ENCODE measurements at places on chromosomes 5 and 9.

DNA sequence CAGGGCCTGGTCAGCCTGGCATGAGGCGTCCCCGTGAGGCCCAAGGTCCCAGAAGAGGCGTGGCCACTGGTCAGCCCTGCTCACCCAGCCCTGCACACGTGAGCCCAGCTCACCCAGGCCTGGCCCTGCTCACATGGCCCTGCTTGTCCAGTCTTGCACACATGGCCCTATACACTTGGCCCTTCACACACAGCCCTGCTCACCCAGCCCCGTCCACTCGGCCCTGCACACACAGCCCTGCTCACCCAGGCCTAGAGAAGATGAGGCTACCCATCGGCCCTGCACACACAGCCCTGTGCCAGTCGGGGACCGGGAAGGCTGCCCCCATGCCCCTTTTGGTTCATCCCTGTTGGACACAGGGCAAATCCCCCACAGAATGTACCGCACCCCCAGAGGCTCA is 28.4 kb downstream of the ZDHHC11B start:
- no peak for DNase-seq

DNA sequence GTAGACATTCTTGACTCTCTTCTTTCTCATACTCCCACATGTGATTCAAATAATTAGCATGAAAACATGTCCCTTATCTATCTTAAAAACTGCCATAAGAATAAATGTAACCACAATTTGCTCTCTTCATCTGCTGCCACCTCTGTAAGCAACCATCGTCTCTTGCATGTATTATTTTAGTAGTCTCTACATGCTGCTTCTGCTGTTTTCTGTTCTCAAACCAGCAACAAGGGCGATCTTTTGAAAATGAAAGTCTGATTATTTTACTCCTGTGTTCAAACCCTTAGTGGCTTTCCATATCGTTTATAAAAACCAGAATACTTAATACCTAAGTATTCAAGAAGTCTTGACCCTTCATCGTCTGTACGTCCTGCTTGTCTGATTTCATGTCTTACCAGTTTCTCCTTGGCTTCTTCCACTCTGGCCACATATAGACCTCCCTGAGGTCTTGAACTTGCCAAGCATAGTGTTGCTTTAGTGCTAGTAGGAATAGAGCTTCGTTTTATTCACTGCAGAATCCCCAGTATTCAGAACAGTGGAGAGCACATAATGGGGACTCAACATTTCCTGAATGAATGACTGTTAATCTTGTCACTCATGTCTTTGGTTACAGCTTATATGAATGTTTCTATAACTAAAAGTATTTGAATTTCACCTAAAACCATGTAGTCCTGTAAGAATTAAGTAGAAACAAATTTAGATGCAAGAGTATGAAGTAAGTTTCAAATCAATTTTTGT is 10.6 kb downstream of the CDC42SE2 start:
- DNase-seq, result no peak

GRCh38 chr9:31275419-31275818 is 1109.0 kb upstream of the ACO1 start:
- no peak for DNase-seq

GRCh38 chr5:65482736-65483545 is 1.2 kb upstream of the ADAMTS6 start:
- peak; percentile 35 for DNase-seq
